GM23248 (cell line): ENCODE measurements at places on chromosomes 11 and 22. TPM values are rescaled to one million over a fixed set of nuclear protein-coding genes. Genes with fewer than 3 reads are reported as not detected.
A peak's percentile ranks its signal among the peaks of the same experiment; 100 is the strongest.

The FOLH1 gene
- polyA plus RNA-seq: not detected in 2 replicates

The BCR gene
- polyA plus RNA-seq: 3.3 and 4.7 TPM in 2 replicates

The KDM4E gene
- polyA plus RNA-seq: not detected in 2 replicates

The OR5A2 gene
- polyA plus RNA-seq: not detected in 2 replicates

The PDGFB gene
- polyA plus RNA-seq: 0.14 and 0.49 TPM in 2 replicates

The CTSW gene
- polyA plus RNA-seq: 0.23 and 0.51 TPM in 2 replicates

The RBMXL2 gene
- polyA plus RNA-seq: not detected in 2 replicates

GRCh38 chr11:121214861-121215260, 77.7 kb upstream of the SC5D start:
- peaks cover 35% of the 10 kb centered on the region for H3K27me3 ChIP-seq
- no peak overlapping the region for H3K27ac ChIP-seq
- no peak for DNase-seq
- H3K4me1 ChIP-seq: no peaks in the 10 kb centered on the region
- no peaks in the 10 kb centered on the region for H3K36me3 ChIP-seq
- H3K4me3 ChIP-seq: no peak overlapping the region

DNA sequence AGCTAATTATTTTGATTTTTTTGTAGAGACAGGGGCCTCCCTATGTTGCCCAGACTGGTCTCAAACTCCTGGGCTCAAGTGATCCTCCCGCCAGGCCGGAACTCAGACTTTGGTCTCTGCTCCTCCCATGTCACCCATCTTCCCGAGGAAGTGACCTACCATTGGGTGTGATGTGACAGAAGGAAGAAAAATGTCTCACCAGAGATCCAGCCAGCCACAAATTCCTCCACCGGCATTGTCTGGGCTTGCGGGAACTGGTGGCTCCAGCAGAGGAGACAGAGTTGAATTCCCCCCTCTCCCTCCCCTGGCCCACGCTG, 772 bp downstream of the SLC25A45 start:
- H3K36me3 ChIP-seq: no peaks in the 10 kb centered on the region
- peaks cover 29% of the 10 kb centered on the region for H3K4me1 ChIP-seq
- H3K4me3 ChIP-seq: peak overlapping the region; percentile 65
- no peaks in the 10 kb centered on the region for H3K27me3 ChIP-seq

DNA sequence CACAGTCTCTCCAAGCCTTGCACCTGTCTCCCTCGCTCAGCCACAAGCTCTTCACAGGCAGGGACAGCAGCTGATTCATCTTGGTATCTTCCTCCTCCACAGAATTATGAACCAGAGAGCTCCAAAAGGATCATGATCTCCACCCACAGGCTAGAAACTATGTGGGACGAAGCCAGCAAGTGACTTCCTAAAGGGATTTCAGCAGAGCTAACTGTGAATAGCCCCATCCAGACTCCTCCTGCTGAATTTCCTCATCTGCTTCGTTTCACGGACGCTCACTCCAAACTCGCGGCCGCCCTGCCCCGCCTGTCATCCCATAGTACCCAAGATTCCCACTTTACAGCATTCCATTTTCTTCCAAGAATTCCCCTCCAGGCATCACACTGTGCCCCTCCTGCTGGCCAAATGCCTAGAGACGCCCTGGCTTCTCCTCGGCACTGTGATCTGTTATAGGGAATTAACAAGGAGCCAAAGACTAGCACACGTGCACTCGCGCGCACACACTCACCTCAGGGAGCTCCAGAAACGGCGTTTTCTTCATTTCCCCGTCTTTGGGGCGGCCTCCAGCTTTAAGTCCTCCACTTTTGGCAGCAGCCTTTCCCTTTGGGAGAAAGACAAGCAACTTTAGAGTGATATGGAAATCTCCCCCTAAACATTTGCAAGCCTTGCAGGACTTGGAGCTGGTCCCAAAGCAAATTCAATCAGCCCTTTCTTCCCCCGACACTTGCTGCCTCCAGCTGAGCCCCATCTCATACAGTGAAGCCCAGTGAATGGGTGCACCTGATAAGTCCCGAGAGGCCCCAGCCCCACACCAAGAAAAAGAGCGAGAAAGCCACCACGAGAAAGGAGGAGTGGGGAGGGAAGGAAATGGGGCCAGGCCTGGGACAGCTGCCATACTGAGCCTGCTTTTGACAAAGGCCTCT, 35.5 kb downstream of the SPATA19 start:
- DNase-seq: no peak
- no peaks in the 10 kb centered on the region for H3K27me3 ChIP-seq
- H3K4me3 ChIP-seq: no peak overlapping the region
- no peaks in the 10 kb centered on the region for H3K4me1 ChIP-seq
- no peak overlapping the region for H3K27ac ChIP-seq

DNA sequence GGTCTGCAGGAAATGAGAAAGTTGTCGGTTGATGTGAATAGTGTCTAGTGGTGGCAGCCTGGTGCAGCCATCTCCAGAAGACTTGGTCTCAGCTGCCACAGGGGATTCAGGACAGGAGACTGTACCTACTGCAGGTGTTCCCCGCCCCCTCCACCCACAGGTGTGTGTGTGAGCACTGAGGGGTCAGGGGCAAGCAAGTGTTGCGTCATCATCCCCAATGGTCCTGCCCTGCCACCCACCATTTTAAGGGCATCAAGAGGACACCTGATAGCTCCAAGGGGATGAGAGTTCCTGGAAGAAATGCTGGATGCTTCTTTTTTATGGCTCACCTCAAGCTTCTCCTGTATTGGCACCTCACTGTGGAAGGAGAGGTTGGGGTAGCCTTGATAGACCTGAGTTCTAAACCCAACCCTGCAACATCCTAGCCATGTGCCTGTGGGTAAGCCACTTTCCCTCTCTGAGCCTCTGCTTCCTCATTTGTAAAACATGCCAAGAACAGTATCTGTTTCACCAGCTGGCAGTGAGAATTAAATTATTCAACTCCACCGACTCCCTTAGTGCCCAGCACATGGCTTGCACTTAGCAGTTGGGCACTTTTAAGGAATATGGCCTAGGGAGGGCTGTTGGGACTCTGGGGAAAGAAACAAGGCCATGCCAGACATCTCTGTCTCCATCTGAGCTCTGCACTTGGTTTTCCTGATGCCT, 6.1 kb downstream of the C11orf91 start:
- H3K36me3 ChIP-seq: no peaks in the 10 kb centered on the region
- H3K4me1 ChIP-seq: peaks cover 43% of the 10 kb centered on the region
- DNase-seq: no peak
- no peaks in the 10 kb centered on the region for H3K27me3 ChIP-seq
- H3K4me3 ChIP-seq: no peak overlapping the region

- no peak overlapping the region for H3K27ac ChIP-seq
- H3K36me3 ChIP-seq: no peaks in the 10 kb centered on the region
- peaks cover 35% of the 10 kb centered on the region for H3K27me3 ChIP-seq
- DNase-seq: peak; percentile 7
- H3K4me1 ChIP-seq: no peaks in the 10 kb centered on the region
These were observed 37.4 kb upstream of the CD82 start for GRCh38 chr11:44528103-44528502.

GRCh38 chr11:19294444-19294843, 53.7 kb upstream of the E2F8 start:
- H3K36me3 ChIP-seq: no peaks in the 10 kb centered on the region
- no peaks in the 10 kb centered on the region for H3K4me1 ChIP-seq
- peaks cover 16% of the 10 kb centered on the region for H3K27me3 ChIP-seq

- H3K4me1 ChIP-seq: peaks cover 20% of the 10 kb centered on the region
- peak; percentile 95 for DNase-seq
- H3K27ac ChIP-seq: 0 out of 2 replicates have a peak overlapping the region, but pooled peaks have one; percentile 13
- no peaks in the 10 kb centered on the region for H3K27me3 ChIP-seq
- no peaks in the 10 kb centered on the region for H3K36me3 ChIP-seq
- H3K4me3 ChIP-seq: peak overlapping the region; percentile 12; the same call in 1 of the 2 replicates
These were observed 15.7 kb downstream of the DAGLA start for GRCh38 chr11:61695917-61696316.

DNA sequence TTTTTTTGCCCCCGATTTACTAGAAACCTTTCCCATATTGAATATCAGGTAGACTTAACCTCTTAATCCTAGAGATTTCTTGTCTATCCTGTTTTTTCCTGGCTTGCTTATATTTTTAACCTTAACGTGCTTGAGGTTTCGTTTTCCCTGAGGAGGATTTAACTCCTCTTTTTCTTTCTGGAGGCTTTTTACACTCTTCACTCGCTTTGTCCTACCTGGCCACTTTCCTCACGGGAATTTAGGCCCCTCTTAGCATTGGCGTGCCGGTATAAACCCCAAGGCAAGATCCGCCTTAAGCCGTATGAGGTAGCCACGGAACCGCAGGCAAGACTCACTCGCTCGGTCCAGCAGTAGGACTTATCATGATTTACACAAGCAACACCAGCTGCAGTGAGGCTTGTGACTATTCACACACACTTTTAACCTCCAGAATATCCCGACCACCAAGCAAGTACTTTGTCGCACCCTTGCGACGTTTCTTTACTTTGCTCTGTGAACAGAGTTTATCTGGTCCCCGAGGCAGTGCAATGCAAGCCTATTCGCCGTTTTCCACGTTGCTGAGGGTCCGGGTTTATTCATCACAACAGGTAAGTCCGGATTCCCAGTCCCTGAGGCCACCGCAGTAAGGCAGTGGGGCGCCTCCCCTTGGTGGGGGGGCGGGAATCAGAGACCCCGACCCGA, 20.6 kb upstream of the ALDH3B2 start:
- no peaks in the 10 kb centered on the region for H3K36me3 ChIP-seq
- no peak for DNase-seq
- H3K4me1 ChIP-seq: no peaks in the 10 kb centered on the region

DNA sequence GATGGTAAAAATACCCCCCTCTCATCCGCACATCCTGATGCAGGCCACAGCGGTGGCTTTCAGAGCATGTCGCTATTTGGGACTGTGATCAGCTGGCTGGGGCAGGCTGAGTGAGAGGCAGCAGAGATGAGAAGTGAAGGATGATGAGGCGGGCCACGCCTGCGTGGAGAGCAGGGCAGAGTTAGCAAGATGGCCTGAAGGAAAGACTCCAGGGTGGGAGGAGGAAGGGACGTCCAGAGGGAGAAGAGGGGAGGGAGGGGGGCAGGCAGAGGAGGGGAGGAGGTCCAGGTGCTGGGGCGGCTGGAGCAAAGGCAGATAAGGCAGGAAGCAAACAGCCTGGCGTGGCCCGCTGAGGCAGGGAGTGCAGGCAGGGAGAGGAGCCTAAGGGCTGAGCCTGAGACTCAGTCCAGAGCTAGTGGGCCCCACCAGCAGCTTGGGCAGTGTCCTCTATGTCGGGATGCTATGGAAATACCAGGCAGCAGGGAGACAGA, 29.1 kb downstream of the LRFN4 start:
- no peak overlapping the region for H3K4me3 ChIP-seq
- no peak overlapping the region for H3K27ac ChIP-seq
- no peaks in the 10 kb centered on the region for H3K27me3 ChIP-seq
- H3K4me1 ChIP-seq: peaks cover 19% of the 10 kb centered on the region
- DNase-seq: no peak
- H3K36me3 ChIP-seq: no peaks in the 10 kb centered on the region

DNA sequence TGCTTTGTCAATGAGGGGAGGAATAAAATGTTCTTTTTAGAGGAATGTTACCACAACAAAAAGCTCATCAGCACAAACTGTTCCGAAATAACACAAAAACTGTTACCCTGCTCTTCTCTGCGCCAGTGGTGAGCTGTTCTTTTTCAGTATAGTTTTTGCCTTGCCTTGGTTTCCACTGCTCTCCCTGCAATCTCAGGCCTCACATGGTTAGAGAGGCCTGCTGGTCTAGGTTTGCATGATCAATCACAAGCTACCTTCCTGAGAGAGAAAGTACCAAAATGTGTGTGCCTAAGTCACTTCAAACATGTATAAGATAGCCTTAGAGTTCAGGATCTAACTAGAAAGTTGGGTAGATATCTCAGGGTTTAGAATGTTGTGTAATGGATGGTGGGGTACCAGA, 114.6 kb downstream of the STIM1 start:
- H3K36me3 ChIP-seq: no peaks in the 10 kb centered on the region
- no peak for DNase-seq
- H3K4me1 ChIP-seq: no peaks in the 10 kb centered on the region
- no peaks in the 10 kb centered on the region for H3K27me3 ChIP-seq
- no peak overlapping the region for H3K27ac ChIP-seq
- no peak overlapping the region for H3K4me3 ChIP-seq
